Hypothalamus (tissue), 51 donors: ENCODE measurements at places on chromosomes 12 and 14.

GRCh38 chr12:97223419-97223818 is 239.2 kb upstream of the RMST start:
- DNase-seq: no peak

GRCh38 chr14:89856871-89857345 is 97.6 kb downstream of the EFCAB11 start:
- DNase-seq: no peak

GRCh38 chr12:126160912-126161311 is 1095.7 kb downstream of the AACS start:
- no peak for DNase-seq

DNA sequence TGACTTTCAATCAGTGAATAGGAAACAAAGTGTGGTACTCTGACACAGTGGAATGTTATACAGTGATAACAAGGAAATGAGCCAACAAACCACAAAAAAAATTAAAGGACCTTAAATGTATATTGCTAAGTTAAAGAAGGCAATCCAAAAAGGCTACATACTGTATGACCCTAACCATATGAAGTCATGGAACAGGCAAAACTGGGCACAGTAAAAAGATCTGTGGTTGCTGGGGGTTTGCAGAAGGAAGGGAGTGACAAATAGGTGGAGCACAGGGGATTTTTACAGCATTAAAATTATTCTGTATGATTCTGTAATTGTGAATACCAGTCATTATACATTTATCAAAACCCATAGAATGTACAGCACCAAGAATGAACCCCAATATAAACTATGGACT is 112.6 kb downstream of the KCNC2 start:
- DNase-seq: no peak

- no peak for DNase-seq
These were observed 11.1 kb downstream of the DICER1 start for GRCh38 chr14:95146079-95146771.
